GOT3 (cell line): ENCODE measurements at places on chromosomes 3 and 15.

DNA sequence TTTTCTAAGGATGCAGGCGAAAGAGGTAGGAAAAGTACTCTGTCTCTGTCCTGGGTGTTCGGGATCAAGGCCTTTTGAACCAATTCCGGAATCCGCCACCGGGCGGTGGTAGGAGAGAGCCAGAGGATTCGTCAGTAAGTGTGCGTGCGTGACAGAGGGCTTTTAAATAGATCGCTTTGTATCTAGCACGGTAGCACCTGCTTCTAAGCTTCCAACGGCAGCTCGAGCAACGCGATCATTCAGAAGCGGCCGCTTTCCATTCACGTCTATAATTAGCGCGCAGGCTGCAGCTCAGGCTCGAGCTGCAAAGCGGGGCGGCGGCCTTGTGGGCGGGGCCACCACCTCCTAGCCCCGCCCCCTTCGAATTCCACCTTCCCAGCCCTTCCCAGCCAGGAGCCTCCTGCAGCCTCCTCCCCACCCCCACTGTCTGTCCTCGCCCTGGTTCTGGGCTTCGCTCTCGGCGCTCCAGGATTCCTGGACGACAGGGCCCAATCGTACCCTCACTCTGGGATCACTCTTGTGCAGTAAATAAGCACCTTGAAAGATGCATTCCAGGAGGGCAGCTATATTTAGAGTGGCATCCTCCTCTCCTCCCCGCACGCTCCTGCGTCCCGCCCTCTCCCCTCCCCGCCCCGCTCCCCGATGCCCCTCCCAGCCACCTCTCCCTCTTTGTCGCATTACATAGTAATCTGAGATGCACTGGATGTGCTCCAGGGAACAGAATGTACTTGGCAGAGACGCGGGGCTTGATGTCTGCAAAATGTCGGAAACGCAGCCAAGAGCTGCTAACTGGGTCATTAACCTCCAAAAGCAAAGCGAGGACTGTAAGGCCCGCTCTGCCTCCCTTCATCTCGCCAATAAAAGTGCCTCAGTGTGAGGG lies 224.1 kb upstream of the TPRG1 start:
- DNase-seq = no peak

DNA sequence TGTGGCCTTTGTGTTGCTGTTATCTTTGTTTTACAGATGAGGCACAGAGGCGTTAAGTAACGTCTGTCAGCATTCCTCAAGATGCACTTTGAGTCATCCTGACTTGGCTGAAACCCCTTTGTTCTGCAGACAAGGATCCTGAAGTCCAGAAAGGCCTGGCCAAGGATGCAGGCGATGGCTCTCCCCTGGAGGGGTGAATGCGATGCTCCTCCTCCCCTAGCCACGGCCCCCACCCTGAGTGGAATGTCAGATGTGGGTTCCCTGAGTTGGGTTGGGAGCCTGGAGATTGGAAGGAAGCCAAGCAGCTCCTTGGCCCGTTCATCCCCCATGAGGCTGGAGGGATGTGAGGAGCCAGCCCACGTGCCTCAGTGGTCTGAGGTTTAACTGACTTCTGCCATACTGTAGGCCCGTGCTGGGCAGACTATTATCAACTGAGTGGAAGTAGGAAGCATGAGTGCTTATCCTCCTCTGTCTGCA lies 43.3 kb downstream of the POMGNT2 start:
- DNase-seq = no peak

DNA sequence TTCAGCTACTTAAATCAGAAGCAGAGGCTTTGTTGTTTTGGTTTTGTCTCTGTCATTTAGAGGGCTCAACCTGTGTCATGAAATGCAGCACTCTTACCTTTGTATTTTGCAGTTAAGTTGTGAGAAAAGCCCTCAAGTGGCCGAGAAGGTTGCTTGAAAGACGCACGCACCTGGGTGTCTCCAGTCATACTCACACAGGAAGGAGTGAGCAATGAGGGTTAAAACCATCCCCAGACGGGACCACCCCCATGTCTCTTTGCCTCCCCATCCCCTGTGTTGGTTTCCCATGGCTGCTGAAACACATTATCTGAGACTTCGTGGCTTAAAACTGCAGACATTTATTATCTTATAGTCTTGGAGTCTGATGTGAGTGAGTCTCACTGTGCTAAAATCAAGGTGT lies 376.1 kb upstream of the CFAP20DC start:
- DNase-seq = no peak

DNA sequence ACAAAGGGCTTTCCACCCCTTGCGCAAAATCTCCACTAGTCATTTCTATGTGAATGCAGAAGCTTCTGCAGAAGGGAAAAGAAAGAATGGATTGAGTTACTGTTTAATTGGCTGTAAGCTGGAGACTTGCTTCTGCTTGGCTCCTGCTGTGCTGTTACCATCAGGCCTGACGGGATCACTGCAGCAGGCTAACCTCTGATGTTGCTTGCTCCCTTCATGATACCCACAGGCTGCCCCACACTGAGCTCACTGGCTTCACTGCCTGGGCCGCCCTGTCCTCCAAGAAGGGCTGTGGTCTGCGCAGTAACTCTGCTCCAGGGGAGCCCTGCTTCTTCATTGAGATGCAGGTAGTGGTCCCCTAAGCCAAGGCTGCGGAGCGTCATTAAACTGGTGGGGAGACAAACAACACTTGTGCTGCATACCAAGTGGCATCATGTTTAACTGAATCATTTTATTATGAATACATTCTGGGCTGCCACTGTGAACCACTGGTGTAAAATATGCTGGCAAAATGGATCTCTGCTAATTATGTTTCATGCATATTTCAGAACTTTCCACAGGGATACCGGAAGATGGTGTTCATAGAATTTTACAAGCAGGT lies 78.6 kb downstream of the WDR49 start:
- no peak for DNase-seq

DNA sequence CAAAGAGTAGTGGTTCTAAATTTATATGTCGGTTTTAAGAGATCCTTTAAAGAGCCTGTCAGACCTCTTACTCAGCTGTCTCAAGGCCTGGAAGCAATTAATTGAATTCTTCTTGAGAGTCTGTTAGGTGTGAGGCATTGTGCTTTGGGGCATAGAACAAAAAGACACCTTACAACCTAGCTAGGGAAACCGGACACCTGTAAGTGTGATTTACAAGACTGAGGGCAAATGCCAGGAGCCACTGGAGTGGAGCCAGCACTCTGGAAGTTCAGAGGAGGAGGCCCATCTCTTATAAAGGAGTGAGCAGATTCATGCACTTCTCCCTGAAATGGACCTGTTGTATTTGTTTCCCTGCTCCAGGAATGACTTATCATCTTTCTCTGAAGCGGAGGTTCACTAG lies 97.7 kb upstream of the NUDT16 start:
- DNase-seq = no peak

DNA sequence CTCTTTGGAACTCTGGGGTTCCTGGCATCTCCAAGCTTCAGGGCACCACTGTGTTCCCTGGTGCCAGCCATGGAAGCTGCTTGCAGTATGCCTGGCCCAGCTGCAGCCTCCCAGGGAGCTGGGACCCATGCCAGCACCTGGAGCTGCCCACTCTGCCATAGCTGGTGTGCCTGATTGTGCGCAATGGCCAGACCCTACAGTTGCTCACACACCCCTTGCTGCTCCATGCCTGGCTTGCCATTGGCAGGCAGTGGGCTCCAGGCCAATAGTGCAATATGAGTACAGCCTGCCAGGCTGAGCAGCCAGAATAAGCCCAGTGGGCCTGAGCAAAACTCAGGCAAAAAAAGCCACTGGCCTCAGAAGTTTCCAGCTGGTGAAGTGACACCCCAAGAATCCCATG lies 43.8 kb upstream of the LRRFIP2 start:
- no peak for DNase-seq

DNA sequence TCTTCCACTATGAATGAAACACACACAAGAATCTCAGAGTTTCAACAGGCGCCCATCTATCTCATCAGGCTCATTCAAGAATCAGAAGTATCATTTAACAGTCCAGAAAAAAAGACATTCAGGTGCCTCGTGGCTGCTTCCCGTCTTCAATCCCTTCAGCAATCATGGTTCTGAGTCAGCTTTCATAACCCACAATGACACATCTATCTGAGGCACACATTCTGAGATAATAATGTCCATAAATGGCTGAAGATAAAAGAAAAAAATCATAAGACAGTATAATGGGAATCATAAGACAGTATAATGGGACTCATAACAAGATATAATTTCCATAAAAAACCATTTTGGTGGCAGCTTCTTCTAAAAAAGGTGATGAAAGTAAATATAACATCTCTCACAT lies 52.4 kb downstream of the TNIK start:
- no peak for DNase-seq

DNA sequence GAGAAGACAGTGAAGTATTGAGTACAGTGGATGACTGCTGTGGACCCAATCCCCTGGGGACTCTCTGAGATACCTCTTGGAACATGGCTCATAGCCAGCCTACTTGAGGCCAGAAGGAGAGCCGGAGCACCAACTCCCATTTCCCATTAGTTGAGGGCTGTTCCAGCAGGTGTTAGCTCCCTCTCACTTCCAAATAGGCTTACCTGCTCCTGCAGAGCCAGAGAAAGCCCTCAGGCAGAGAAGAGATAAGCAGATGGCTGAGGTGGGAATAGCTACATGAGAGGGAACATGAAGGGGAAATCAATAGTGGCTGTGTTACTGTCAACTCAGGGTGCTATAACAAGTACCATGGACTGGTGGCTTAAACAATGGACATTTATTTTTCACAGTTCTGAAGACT lies 4.6 kb upstream of the CCK start:
- DNase-seq = no peak

- no peak for DNase-seq
These were observed 612 bp upstream of the C15orf40 start for GRCh38 chr15:83012076-83012426.
